ENCODE measurements at places on chromosomes 6 and 20.

DNA sequence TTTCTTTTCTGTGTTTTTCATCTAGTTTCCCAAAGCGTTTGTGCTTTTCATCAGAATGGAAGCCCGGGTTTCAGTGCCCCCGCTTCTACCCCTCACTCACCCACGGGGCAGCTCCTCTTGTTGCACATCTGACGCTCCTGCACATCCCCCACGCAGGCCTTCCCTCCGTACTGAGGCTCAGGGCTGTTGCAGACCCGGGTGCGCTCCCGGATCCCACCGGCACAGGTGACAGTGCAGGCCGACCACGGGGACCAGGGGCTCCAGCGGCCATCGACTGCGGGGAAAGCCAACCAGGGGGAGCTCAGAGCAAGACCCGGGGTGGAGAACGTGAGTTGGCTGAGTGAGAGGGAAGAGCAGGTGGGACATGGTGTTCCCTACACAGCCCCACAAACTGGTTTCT lies 19.0 kb downstream of the THBS2 start:
- no peak for DNase-seq

DNA sequence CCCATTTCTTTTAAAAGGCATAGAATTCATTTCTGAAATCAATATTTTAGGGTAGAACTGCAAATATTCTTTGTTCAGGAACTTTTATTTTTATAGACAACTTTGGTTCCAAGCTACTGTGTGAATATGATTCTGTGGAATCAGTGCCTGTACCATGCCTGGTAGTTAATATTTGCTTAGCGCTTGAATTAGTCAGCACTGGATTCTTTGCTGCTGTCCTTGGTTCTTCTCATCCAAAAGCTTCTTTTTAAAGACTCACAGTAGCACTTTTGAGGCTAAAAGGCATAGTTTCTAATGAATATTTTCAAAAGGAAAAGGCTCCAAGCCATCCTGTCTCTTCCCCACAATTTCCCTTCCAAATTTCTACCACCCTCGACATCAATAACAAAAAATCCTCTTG lies 109.5 kb downstream of the SLC35F1 start:
- no peak for DNase-seq

DNA sequence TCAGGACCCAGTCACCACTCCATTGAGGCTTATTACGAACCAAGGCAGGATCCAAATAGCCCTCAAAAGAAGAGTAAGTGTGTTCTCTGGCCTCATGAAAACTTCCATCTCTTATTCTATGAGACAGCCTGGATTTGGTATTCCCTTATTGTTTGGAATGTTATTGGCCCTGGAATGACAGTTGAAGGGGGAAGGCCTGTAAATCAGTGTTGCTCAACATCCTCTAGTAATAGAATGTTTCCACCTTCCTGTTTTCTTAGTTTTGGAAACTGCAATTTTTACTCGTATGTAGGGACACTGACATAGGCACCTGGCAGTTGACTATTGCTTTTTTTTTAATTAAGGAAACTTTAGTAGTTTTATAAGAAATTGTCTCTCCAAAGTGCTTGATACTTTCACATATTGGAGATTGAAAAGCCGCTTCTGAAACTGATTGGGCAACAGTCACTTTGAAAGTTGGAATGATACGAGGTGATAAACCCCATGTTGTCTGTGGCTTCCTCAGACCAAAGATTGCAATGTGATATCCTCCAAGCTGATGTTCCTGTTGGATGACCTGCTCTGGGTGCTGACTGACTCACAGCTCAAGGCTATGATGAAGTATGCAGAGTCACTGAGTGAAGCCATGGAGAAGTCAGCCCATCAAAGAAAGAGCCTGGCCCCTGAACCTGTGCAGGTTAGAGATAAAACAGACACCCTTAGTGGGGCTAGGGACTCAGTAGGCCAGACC lies 43.1 kb downstream of the BLTP3A start:
- DNase-seq: no peak

DNA sequence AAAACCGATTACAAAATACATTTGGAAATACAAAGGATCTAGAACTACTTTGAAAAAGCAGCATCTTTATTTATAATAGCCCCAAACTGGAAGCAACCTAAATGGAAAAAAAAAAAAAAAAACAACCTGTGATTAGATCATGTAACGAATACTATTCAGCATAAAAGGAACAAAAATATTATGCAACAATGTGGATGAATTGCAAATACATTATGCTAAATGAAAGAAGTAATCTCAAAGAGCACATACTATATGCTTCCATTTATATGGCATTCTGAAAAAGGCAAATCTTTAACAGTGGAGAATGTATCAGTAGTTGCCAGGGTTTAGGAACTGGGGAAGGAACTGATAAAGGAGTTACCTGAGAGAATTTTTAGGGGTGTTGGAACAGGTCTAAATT lies 28.9 kb downstream of the IRAK1BP1 start:
- DNase-seq: no peak

GRCh38 chr20:18276821-18277220 lies 11.5 kb upstream of the ZNF133 start:
- DNase-seq: peak; percentile 78

DNA sequence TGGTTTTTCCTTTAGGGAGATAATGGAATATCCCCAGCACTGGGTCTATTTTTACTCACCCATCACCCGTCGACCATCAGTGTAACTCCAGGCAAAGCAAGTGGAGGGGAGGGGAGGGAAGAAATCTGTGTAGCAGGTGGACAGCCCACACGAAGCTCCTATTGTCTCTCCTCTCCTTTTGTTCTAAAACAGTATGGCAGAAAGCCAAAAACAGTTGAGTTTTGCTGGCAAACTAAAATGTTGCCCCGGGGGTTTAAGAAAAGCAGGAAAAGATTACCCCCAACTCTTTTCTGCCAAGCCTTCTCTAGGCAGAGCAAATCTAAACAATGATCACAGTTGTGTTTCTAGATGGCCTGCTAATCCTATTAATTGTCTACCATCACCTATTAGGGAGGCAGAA lies 89.7 kb downstream of the PREP start:
- no peak for DNase-seq

DNA sequence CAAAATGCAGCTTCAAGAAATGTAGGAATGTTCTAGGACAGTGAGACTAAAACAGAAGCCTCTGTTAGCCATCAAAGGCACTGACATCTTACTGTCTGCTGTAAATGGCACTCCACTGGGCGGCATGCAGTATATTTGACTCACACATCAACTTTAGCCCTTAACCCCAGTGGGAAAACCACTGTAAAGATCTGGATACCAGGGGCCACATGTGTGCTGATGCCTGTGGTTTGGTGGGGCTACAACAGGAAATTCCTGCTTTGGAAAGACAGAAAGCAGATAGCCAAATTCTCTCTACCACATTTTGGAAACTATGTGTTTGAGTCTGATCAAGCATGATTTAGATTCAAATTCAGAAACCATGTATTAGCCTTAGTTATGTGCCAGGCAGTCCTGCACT lies 4.3 kb downstream of the PFDN4 start:
- DNase-seq: no peak

DNA sequence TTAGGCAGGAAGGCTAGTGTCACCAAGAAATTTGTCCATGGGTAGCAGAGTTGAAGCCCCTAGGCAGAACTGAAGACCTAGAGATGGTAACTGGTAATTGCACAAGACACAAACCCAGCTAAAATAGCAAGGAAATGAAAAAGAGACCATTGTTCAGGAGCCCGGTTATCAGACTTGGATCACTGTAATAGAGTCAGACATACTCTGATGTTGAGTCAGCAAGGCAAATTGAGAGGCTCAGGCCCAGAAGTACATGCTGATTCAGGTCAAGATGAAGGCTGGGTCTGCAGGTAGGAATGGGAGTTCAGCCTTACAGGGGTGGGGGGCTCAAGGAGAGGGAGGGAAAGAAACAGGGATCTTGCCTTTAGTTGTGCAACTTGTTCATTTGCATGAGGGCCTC lies 6.5 kb upstream of the TMEM242 start:
- DNase-seq: no peak

DNA sequence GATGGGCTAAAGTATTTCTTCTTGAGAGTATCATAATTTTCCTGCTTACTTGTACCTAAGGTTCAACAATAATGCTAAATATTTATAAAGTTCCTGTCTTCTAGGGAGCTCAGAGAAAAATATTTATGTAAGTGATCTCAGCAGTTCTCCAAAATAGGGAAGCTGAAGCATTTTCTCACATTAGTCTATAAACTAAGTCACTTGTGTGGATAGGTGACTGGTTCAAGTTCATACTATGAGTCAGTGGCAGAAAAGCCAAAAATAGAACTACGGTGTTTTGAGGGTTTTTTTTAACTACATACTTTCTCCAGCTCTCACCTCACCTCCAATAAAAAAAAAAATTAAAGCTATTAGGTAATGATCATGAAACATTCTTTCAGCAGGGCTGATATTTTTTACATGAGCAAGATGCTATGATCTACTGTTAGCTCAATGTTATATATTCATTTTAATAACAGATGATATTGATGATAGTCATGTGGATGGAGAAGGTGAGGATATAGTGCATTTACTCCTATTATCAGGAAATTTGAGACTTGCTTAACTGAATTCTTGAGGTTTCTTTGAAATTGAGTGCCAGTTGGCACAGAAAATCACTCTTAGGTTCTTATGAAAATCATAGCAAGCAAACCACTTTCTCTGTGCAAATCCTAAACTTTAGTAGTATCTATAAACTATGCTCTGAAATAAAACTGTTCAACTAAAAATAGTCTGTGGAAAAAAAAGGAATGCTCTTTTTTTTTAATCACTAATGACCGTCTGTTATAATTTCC lies 4.1 kb upstream of the MOXD1 start:
- DNase-seq: no peak

DNA sequence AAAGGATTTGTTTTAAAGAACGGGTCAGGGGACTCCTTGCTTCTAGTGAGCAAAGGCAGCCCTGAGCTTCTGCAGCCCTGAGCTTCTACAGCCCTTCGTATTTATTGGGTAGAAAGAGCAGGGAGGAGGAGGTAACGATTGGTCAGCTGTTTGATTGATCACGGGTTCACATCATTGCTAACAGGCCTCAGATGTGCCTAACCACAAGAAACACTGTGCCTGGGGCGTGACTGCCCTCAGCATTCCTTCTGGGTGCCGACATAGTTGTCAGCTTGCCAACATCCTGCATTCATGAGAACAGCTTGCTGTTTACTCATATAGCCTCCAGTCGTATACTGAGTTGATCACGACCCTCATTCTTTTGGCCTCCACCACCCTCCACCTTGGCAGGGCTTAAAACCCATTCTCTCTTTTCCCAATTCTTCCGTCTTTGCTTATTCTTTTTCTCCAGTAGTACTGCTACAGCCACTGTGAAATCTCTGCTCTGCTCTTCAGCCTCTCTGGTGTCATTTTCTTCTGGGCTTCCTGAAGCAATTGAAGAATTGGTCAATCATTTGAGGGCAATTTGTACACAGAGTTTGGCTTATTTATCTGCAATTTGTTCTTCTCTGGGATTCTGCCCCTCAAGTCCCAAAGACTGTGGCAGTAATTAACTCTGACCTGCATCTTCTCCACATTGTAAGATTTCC lies 25.4 kb upstream of the NOP56 start:
- DNase-seq: no peak

GRCh38 chr20:44688053-44688625 lies 27.0 kb upstream of the CCN5 start:
- no peak for DNase-seq

- DNase-seq: no peak
These were observed 145.5 kb upstream of the STMND1 start for GRCh38 chr6:16956361-16956760.

- DNase-seq: no peak
These were observed 65.8 kb downstream of the SYTL3 start for GRCh38 chr6:158715330-158716311.

DNA sequence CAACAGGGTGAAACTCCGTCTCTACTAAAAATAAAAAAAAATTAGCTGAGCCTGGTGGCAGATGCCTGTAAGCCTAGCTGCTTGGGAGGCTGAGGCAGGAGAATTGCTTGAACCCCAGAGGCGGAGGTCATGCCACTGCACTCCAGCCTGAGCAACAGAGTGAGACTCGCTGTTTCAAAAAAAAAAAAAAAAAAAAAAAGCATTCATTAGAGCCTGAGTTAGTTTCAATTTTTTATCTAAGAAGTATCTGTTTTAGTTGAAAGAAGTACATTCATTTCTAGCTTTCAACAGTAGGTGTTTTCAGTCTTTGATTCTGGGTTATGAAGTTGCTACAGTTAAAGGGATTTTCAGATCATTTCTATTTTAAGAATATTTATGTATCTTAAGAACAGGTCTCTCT lies 42.2 kb downstream of the ZNF292 start:
- DNase-seq: no peak

GRCh38 chr6:161316531-161316930 lies 42.7 kb upstream of the AGPAT4 start:
- DNase-seq: no peak
